ENCODE measurements at places on chromosomes 5 and 9. TPM values are rescaled to one million over a fixed set of nuclear protein-coding genes. Genes with fewer than 3 reads are reported as not detected.
A peak's percentile ranks its signal among the peaks of the same experiment; 100 is the strongest.

DNA sequence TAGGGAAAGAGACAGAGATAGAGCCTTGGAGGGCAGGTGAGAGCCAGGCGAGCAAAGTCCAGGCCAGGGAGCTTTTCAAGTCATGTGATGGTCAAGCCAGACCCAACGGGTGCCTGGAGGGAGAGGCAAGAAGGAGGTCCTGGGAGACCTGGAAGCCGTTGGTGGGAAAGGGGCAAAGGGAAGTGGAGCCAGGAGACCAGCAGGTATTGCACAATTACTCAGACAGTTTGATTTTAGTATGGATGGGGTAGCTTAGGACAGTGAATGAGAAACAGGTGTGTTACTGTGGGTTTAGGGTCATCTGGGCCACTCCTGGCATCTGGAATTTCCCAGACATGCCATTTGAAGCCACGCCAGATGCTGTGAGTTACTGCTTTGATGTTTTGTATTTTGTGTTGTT lies 5.1 kb downstream of the SECISBP2 start:
- DNase-seq: no peak

DNA sequence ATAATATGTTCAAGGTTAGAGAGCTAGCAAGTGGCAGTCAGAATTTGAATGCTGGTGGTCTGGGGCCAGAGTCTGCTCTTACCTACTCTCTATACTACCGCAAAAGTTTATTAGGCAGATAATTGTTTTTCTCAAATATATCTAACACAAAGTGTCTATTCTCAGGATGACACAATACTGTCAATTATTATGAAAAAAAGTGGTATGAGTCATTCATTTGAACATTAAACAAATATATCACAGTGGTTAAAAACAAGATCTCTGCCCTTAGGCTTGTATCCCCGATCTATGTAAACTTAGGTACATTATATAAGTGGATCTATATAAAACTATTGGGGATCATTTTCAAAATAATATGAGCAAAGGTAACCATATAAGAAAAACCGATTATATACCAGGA lies 354.9 kb downstream of the CETN3 start:
- no peak for DNase-seq

Gene WWC1
- total RNA-seq: 0.91 TPM

- peak; percentile 65 for DNase-seq
Measured at GRCh38 chr5:66945389-66946349, 250.9 kb downstream of the CD180 start.

DNA sequence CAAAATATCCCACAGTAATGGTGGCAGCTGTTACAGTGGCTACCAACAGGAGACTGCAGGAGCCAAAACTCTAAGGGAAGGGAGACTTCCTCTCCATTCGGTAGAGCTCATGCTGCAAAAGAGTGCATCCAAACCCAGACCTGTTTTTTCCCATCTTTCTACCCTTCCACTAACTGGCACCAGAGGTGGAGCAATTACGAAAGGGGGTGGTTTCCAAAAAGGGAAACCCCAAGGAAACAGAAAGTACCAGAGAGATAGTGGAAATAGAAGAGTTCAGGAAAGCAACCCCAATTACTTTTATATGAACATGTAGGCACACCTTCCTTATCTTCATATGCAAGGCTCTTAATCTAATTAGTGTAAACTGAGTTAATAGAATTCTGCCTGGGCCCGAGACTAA lies 7.3 kb upstream of the WDR41 start:
- no peak for DNase-seq

Gene GRM6
- total RNA-seq: not detected

DNA sequence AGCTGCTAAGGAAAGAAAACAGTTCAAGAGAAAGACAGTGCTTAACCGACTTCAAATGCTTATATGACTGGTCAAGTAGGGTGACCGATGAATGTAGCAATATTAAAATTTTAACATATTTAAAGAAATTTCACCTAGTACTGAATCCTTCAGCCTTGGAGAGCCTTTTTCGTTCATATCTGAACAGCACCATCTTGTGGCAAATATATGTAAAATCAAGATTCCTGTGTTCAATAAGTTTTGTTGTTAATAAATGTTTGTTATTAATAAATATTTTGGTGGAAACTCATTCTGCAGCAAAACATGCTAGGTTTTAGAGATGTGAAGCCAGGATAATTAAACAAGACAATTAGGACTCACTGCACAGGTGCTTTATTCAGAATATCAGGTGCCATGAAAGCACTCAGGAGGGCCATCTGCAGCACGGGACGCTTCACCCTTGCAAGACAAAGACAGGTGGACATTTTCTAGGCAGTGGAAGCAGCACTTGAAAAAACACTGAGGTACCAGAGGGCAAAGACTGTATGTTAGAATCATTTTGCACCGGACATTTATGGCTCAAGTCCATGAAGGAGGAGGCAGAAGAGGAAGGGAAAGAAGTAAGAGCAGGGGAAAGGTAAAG lies 15.6 kb downstream of the TICAM2 start:
- DNase-seq: peak; percentile 41

Gene PHF24
- total RNA-seq: not detected

DNA sequence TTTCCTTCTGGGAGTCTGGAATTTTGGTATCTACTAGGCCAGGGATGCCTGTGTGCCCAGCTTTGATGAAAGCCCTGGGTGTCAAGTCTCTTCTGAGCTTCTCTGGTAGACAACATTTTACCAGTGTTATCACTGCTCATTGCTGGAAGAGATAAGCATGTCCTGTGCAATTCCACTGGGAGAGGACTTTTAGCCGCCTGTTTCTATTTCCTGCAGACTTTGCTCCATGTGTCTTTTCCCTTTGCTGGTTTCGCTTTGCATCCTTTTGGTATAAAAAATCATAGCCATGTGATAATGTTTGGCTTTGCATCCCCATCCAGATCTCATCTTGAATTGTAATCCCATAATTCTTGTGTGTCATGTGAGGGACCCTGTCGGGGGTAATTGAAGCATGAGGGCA lies 163.2 kb downstream of the SLC28A3 start:
- DNase-seq: no peak

DNA sequence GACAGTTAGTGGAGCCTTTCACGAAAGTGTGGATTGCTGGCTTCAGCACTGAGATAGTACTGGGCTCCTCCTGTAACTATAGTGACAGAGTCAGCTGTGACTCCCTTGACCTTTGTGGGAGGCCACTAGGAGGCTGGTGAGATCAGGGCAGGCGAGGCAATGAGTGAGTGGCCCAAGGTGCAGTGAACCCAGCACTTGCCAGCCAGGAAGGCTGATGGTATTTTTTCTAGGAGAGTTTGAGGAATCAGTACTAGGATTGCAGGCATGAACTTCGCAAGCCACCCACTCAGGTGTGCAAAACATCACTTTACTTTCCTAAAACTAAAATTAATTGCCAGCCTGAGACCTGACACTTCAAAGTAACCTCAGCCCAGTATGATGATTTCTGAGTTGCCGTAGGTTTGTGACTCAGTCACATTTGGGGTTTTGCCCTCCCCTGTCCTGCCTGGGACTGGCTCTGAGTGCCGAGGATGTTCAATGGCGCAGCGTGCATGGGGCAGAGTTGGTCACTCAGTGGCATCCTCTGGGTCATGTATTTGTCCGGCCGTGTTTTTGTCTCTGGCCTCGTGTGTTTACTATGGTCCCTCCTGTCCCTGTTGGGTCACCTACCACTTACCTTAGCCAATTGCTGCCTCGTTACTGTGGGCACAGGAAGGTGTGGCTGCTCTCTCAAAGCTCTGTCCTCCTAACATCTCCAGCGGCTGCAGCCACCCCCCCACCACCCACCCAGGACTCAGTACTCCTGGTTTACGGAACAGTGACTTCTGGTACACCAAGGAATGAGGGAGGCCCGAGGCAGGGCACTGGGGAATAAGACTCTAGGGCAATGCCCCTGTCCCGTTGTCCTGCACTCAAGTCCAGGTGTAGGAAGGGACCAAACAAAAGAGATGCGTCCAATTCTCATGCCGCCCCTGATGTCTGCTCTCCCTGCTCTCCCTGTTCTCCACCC lies 67.2 kb downstream of the IL31RA start:
- DNase-seq: no peak

Gene AGGF1
- 16.1 TPM for total RNA-seq

Gene RANBP6
- total RNA-seq: 20.9 TPM

Measured in endothelial cell of umbilical vein (primary cell).